Left hindlimb (tissue), 1 donor: ENCODE measurements at places on chromosomes 3 and 15.

GRCh38 chr15:71691458-71692417 is 118.6 kb upstream of the NR2E3 start:
- DNase-seq = peak; percentile 81

DNA sequence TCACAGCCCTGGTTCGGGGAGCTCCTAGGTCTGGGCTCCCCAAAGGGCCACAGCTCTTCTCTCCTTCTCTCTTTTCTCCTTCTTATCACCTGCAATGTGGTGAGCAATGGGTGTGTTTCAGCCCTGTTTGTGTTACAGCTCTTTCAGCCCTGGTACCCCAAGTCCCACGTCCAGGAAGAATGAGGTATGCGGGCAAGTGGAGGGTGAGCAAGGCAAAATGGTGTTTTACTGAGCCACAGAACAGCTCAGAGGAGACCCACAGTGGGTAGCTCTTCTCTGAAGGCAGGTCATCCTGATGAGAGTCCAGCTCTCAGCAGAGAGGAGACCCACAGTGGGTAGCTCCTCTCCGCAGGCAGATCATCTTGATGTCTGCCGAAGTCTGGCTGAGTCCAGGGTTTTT is 86.8 kb downstream of the BFSP2 start:
- DNase-seq = no peak

GRCh38 chr3:168024537-168024941 is 71.2 kb downstream of the GOLIM4 start:
- DNase-seq = peak; percentile 35

GRCh38 chr15:90665288-90666134 is 51.6 kb upstream of the BLM start:
- DNase-seq = peak; percentile 82

DNA sequence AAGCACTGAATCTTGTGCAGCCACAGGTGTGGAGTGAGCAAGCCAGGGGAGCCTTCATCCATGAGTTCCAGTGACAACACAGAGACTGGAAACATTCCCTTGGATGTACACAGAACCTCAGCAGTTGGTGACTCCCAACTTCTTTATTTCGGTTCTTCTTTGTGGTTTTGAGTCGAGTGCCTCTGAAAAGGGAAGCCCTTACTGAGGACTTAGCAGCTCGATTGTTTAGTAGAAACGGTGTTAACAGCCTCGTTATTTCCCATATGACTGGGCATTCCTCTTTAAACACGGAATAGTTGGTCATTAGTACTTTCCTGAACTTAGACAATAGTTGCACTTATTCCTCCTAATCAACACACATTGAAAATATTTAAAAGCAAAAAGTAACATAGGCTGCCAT is 7.7 kb downstream of the SLCO3A1 start:
- no peak for DNase-seq

GRCh38 chr15:75891895-75892294 is 11.8 kb upstream of the FBXO22 start:
- DNase-seq = no peak

- no peak for DNase-seq
Observed at GRCh38 chr3:19931767-19932188, 2.2 kb downstream of the EFHB start.

GRCh38 chr15:83108266-83109219 is 1.1 kb downstream of the TM6SF1 start:
- peak; percentile 44 for DNase-seq

- no peak for DNase-seq
Observed at GRCh38 chr15:83164111-83164770, 43.4 kb downstream of the HDGFL3 start.

- peak; percentile 81 for DNase-seq
Observed at GRCh38 chr3:142595951-142596725, at the start of gene PLS1. Gene PLS1, plus strand, starts transcription at chr3:142596393. Its CDS starts 67,845 bp downstream, at chr3:142664238.

GRCh38 chr3:120762615-120763014 is 20.1 kb downstream of the GTF2E1 start:
- no peak for DNase-seq

DNA sequence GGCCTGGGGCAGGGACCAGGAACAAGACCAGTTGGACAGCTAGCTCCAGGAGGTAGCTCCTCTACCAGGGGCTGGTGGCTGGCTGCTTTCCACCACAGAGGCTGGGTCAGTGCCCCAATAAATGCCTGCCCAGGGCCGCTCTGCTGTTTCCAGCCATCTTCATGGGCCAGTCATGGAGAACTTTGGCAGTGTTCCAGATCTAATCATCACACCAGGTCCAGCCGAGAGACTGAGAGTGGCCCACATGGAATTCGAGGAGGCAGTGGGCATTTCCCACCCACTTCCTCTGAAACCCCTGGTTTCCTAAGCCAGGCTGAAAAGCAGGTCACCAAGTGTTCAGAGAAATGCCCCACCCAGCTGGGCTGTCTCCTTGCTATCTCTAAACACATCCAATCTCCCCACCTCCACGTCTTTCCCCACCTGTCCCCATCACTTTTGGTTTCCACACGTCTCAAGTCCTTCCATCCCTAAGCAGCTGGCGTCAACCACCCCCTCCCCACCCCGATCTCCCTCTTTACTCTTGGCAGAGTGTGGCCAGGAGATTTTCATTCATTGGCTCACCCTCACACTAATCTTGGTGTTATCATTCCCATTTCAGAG is 190.0 kb upstream of the LINGO1 start:
- no peak for DNase-seq

DNA sequence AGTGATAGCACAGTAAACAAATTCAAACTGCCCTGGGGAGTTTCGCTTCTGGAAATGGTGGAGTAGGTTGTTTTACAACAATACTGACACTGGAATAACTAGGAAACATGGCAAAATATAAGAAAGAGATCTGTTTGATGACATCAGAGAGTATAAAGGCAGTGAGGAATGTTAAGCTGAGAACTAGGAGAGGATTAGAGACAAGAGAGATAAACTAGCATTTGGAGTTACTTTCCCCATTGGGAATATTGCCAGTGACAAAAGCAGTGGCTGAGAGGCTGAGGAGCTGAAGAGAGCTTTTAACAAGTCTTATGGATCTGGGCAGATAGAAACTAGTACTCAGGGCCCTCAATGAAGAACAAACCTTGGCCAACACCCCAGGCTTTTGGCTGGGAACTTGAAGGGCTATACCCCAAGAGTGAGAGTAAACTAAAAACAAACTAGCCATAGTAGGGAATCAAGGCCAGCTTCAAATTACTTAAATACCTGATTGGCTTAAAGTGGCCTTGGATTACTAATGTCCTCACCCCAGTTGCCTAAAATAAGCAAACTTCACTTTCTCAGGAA is 280.4 kb downstream of the KLF13 start:
- DNase-seq = no peak

- DNase-seq = no peak
Observed at GRCh38 chr3:114299421-114299820, 5.6 kb downstream of the TIGIT start.

GRCh38 chr15:97745481-97746071 is 214.9 kb upstream of the ARRDC4 start:
- no peak for DNase-seq

DNA sequence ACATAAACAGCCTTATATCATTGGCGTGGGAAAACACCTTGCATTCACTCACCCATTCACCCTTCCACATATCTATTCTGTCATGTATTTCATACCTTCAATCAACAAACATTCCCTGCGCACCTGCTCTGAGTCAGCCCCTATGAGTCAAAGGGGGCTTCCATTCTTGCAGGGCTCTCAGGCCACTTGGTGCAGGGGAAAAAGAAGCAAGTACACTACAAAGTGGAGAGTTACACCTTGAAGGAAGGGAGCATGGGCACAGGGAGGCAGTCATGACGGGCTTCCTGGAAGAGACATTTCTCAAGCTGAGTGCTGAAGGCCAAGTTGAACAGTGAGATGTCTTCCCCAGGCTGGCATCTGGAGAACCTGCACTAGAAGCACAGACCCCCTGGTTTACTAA is 4.6 kb upstream of the AMOTL2 start:
- no peak for DNase-seq

DNA sequence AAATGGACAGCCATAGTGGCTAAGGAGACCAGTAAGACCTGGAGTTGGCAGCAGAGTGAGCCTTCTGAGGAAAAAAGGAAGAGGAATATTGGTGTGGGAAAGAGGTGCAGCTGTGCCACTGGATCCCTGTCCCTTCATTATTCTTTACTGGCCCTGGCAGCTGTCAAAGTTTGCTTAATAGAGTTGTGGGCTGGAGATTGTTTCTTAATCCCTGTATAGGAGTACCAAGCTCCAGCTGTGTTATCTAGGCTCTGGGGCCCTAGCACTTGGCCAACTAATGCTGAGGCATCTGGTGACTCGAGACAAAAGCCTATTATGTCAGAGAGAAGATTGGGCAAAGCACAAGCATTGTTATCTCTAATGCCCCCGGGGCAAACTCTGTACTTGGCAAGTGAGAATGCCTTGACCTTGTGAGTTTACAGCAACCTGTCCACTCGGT is 61.4 kb downstream of the ZNF609 start:
- DNase-seq = peak; percentile 53

DNA sequence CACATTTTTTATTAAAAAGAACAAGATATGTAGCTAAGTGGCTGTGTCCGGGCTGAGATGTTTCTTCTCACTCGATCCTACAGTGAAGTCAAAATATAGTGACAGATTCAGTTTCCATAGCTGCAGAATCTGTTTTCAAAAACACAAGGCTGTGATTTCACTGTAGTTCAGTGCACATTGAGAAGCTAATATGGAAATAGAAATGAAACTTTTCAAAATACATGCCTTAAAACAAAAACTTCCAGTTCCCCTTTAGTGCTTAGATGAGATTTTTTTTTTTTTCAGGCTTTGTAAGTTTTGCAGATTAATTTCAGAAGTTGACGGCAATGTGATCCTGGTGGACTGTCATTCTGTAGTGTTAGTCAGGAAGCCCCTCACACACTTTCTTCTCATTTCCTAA is 23.8 kb upstream of the TRAK1 start:
- no peak for DNase-seq

DNA sequence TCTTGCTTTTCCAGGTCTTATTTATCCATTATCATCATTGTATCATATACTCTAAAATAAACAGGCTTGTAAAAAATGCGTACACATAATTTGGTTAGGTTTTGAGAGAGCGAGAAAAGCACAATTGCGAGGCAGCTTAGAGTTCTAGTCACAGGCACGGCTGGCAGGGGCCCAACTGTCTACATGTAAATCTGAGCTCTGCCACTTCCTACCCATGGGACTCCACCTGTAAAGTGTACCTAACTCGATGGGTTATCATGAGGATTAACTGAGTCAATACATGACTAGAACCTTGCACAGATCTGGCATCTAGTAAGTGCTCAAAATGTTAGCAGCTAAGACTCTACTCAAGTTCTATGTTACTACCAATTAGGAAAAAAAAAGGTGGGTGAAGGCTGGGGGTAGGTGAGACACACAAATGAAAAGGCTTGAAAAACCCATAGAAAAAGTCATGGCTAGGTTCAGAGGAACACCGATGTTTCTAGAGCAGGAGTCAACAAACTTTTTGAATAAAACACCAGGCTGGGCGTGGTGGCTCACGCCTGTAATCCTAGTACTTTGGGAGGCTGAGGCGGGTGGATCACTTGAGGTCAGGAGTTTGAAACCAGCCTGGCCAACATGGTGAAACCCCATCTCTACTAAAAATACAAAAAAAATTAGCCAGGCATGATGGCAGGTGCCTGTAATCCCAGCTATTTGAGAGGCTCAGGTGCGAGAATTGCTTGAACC is 36.2 kb downstream of the GLB1 start:
- no peak for DNase-seq

DNA sequence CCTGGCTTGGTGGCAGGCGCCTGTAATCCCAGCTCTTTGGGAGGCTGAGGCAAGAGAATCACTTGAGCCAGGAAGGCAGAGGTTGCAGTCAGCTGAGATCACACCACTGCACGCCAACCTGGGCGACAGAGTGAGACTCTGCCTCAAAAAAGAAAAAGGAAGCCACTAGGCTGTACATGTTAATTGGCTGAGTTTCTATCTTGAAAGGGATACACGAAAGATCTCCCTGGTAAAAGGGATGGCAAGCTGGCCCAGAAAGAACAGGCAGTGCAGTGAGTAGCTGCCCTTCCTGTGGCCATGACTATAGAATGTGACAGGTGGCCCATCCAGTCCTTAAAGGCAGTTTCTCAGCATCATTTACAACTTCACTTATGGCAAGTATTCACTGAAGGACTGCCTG is 12.3 kb downstream of the LRIG1 start:
- no peak for DNase-seq

GRCh38 chr3:46098319-46098761 is 71.1 kb upstream of the XCR1 start:
- DNase-seq = no peak

DNA sequence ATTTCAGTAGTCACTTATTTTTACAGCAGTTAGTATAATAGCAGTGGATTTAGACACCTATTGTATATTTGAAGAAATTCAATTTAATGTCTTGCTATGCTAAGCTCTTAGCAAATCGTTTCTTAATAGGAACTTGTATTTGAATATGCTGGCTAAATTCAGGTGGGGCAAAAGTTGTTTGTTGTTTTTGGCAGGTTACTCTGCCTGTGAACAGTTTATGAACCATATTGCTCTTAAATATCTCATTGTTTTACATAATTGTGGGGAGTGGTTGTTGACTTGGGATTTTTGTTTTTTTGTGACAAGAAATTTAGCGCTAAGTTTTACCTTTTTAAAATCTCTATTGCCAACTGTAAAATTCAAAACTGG is 43.4 kb downstream of the NR2C2 start:
- no peak for DNase-seq

GRCh38 chr15:43046484-43046883 is 59.4 kb downstream of the UBR1 start:
- DNase-seq = no peak

- DNase-seq = peak; percentile 59
Observed at GRCh38 chr15:71612397-71612722, 198.0 kb upstream of the NR2E3 start.

GRCh38 chr15:47194718-47195117 is 522.6 kb upstream of the SEMA6D start:
- DNase-seq = no peak

DNA sequence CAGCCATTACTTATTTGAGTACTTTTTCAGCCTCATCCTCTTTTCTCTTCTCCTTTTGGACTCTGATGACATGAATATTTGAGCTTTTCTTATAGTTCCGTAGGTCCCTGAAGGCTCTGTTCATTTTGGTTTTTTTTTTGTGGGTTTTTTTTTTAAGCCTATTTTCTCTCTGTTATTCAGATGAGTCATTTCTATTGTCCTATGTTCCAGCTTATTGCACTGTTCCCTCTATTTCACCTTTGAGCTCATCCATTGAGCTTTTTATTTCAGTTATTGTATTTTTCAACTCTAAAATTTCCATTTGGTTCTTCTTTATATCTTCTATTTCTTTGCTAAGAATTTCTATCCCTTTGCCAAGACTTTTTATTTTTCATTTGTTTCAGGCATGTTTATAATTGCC is 7.2 kb upstream of the MGLL start:
- no peak for DNase-seq

DNA sequence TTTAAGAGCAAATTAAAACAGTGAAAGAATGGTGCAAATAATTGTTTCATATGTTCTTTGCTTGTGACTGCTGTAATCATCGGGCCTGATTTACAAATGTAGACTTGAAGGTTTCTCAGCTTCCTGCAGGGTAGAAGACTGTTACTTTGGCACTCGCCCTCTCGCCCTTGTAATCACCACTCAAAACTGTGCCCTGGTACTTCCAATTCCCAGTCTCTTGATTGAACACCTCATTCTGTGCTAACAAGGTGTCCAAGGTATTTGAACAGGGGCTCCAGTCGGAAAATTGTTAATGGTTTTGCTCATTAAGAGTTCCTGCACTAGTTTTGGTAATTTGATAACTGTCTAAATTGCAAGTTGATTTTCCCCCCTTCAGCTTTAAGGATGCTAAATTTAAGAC is 209.5 kb downstream of the ZIC1 start:
- DNase-seq = no peak

- DNase-seq = peak; percentile 60
Observed at GRCh38 chr15:77107068-77107467, 36.2 kb upstream of the TSPAN3 start.
